Trophoblast cell (in vitro differentiated cells and primary cell): ENCODE measurements at places on chromosomes 11 and 22.

GRCh38 chr11:89177691-89178231 lies at the start of gene TYR:
TSS of gene TYR (plus strand) at chr11:89177875. CDS start at chr11:89177954, 79 bp downstream.
- no peaks in the 10 kb centered on the region for H3K36me3 ChIP-seq
- H3K27me3 ChIP-seq, result no peaks in the 10 kb centered on the region
- H3K4me3 ChIP-seq, result no peak within 1 kb of the TSS
- no peak within 1 kb of the TSS for H3K27ac ChIP-seq
- H3K4me1 ChIP-seq, result no peaks in the 10 kb centered on the region

DNA sequence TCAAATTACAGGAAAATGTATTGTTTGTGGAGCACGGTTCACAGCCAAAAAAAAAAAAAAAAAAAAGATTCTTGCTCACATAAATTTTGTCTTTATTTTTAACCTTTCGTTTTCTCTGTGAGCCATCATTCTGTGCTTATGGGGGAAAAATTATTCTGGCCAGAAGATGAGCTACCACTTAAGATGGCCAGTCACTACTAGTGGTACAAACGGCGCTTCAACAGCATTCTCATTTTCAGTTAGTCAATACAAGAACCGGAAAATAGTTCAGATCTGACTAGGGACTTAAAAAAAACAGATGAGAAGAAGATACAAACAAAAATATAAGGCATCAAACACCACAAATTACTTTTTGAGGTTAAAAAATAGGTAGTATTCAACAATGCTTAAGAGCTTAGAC lies 158.6 kb upstream of the CNTN5 start:
- H3K4me3 ChIP-seq, result no peak overlapping the region
- no peaks in the 10 kb centered on the region for H3K36me3 ChIP-seq
- no peak for DNase-seq
- H3K27me3 ChIP-seq, result no peaks in the 10 kb centered on the region
- H3K27ac ChIP-seq, result no peak overlapping the region
- no peaks in the 10 kb centered on the region for H3K4me1 ChIP-seq

GRCh38 chr11:17394743-17395390 lies 6.4 kb upstream of the KCNJ11 start:
- H3K27ac ChIP-seq, result no peak overlapping the region
- no peaks in the 10 kb centered on the region for H3K27me3 ChIP-seq
- no peak overlapping the region for H3K4me3 ChIP-seq
- peaks cover 4% of the 10 kb centered on the region for H3K4me1 ChIP-seq

DNA sequence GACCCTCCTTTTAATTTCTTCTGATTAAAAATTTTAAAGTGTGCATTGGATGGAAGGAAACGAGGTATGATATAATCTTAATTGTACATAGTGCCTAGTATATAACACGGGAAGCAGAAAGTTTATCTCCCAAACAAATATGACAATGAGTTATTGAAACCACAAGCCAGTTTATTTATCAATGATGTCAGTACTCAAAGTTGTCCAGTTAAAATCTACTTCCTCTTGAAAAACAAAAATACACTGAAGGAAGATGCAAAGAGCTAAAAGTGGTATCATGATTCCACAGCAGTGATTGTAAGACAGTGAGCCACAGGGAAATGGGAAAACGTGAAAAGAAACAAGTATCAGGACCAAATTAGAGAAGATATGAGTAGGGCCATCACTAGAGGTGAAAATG lies 18.8 kb upstream of the OR5B21 start:
- no peak for DNase-seq
- H3K4me1 ChIP-seq, result no peaks in the 10 kb centered on the region
- H3K27ac ChIP-seq, result no peak overlapping the region
- no peaks in the 10 kb centered on the region for H3K36me3 ChIP-seq

- H3K36me3 ChIP-seq, result no peaks in the 10 kb centered on the region
- H3K4me1 ChIP-seq, result no peaks in the 10 kb centered on the region
- H3K27me3 ChIP-seq, result no peaks in the 10 kb centered on the region
- H3K4me3 ChIP-seq, result no peak overlapping the region
- no peak for DNase-seq
These were observed 55.2 kb downstream of the PDE3B start for GRCh38 chr11:14698771-14699170.
